NCI-H1092 (cell line): ENCODE measurements at places on chromosomes 13 and 19.

GRCh38 chr19:43695985-43696704, 19.7 kb upstream of the IRGC start:
- DNase-seq: no peak

GRCh38 chr19:56670961-56671612, 470 bp downstream of the ZNF835 start:
- DNase-seq: no peak

DNA sequence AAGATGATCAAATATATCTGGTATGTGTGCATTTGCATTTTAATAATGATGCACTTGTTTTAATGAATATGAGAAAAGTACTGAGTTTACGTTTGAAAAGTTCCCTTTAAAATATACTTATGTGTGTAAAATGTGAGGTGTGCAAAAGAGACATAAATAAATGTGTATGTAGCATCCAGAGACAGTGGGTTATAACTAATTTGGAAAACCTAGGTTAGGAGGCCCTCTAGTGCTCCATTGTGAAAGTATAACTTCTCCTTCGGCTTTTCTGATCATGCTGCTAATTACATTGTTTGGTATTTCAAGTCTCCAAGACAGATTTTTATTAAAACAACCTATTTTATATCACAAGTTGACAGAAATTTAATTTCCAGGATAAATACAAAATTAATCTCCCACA, 30.1 kb downstream of the SCEL start:
- DNase-seq: peak; percentile 28

GRCh38 chr19:53849237-53849676, 18.4 kb upstream of the MYADM start:
- no peak for DNase-seq
